ENCODE measurements at places on chromosomes 1 and 21.

DNA sequence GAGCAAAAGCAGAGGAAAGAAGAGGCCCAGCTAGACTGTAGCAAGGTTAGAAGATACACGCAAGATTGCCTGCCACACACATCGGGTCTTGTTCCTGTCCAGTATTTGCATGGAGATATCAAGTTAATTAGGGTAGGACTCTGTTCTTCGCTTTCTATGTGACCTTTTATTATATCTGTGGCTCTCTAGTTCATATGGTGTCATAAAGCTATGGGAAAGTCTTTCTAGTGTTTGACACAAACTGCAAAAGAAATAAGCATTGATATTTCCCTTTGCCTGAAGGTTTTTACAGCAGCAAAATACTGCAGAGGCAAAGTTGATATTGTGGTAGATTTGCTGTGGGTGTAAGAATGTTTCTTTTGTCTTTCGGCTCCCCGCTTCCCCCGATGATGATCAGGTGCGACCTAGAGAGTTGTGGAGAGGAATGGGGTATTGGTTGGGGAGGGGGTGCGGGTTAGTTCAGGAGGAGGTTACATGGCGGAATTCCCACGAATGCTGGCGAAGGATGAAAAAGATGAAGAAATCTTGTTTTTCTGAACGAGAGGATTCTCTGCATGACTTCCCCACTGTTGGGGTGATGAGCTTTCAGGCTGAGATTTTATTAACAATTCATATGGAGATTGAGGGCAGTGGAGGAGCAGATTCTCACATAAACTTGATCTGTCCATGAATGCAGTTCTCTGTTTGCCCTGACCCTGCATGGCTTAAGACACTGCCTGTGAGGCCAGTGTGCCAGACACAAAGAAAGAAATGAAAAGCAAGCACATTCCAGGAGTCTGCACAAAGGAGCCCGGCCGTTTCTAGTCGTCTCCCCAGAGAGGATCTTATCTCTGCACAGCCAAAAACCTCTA is 550.2 kb downstream of the USP25 start:
- DNase-seq = no peak

- no peak for DNase-seq
Measured at GRCh38 chr21:45432575-45433255, 27.8 kb downstream of the COL18A1 start.

DNA sequence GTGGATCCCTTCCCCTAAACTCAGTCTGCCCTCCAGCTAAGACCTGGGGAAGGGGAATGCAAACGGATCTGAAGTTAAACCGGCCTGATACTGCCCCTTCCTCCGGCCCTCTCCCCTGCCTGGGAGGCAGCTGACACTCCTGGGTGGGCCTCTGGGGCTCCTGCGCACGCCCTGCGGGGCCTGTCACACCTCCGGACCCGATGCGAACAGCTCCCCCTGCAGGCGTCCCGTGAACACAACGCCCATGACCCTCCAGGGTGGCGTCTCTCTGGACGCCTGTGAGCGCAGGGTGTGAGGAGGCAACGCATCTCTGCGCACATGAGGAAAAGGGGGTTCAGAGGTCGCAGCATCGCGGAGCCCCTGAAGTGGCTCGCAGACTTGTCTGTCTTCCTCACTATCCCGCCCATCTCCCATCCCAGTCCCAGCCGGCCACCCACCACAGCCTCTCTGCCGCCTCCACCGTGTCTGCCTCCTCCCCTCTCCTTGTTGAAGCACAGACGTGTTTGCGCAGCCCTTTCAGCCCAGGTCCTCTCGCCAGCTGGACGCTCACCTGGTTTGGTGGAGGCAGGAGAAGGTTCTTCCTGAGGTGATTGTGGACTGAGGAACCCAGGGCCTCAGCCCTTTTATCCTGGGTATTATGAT is 421 bp upstream of the LCE3A start:
- no peak for DNase-seq

DNA sequence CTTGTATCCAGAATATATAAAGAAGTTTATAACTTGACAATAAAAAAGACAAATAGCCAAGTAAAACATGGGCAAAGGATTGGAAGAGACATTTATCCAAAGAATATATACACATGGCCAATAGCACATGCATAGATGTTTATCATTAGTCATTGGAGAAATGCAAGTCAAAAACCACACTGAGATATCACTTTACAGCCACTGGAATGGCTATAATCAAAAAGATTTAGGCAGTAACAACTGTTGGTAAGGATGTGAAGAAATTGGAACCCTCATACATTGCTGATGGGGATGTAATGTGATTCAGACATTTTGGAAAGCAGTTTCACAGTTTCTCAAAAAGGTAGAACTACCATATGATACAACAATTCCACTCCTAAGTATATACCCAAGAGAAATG is 51.1 kb downstream of the SLC44A5 start:
- no peak for DNase-seq

DNA sequence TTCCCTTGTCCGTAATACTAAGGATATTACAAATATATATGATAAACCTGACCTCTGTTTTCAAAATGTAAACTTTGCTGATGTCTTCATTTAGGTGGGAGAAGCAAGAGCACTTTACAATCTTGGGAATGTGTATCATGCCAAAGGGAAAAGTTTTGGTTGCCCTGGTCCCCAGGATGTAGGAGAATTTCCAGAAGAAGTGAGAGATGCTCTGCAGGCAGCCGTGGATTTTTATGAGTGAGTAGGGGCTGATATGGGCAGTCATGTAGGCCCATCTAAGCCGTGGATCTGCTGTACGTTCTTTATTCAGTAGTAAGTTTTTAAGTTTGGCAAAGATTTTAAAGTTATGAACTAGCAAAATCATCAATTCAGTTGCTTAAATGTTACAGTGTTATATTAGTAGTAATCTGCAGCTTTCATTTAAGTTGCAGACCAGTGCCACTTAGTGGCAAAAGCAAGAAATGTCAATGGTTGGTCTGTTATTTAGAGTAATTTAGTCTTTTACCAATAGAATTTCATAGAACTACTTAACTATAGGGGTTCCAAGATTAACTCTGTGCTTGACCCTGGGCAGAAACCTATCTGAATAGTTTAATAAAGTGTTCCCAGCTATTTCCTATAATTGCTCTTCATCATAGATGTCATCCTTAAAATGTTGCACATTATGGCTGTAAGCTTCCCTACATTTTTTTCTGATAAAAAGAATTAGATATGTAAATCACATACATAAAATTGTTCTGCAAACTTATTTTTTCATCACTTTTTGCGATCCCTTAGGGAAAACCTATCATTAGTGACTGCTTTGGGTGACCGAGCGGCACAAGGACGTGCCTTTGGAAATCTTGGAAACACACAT is 21.3 kb downstream of the GPSM2 start:
- no peak for DNase-seq

DNA sequence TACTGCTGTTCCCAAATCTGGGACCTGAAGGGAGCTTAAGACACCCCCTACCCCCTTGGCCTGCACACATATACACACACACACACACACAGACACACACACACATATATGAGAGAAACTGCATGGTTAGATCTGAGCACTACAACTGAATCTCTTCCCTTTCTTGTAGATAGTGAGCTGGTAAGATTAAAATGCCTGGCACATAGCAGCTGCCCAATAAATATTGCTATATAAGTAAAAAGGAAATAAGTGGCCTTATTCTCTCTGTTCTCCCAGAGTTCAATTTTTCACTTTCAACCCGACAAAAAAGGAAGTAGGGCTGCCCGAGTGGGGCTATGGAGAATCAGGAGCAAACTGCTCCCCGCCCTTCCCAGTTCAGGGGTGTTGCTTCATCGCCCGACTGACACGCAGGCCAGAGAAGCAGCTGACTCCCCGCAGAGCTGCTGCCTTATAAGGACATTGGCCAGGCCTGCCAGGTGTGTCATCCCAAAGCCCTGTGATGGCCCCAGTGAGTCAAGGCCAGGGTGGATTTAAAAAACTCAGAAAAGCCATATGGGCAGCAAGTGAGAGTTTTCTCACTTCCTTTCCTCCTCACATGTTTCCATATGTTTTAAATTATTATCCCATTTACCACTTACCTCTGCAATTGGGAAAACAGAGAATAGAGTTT is 106.5 kb upstream of the SLC44A3 start:
- DNase-seq = no peak

DNA sequence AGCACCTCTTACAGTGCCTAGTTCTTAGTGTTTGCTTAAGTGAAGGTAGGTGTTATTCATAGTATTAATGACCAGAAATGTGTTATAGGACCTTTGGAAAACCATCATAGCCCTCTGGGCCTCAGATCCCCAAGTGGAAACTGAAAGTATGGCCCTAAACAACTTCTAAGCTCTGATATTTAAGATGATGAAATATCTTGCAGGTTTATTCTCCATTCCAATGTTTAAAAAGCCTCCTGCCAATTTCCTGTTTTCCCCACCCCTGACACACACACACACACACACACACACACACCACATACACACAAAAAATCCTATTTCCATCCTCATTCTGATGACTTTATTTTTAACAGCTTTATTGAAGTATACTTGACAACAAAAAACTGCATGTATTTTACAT is 108.2 kb downstream of the DIRAS3 start:
- no peak for DNase-seq

DNA sequence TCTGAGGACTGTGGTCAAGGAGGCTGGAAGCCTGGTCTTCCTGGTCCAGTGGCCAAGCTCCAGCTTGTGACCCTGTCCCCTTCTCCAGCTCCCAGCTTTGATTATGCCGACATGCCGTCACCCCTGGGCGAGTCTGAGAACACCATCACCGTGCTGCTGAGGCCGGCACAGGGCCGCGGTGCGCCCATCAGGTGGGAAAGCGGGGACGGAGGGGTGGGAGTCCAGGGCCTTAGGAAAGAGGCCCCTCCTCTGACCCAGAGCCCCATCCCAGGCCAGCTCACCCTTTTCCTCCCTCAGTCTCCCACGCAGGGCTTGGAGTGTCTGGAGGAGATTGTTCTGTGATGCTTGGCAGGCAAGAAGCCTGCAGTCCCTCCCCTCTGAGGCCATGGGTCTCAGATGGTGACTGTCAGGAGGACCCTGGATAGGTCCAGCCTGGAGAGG is 43.6 kb downstream of the PTPRU start:
- no peak for DNase-seq

DNA sequence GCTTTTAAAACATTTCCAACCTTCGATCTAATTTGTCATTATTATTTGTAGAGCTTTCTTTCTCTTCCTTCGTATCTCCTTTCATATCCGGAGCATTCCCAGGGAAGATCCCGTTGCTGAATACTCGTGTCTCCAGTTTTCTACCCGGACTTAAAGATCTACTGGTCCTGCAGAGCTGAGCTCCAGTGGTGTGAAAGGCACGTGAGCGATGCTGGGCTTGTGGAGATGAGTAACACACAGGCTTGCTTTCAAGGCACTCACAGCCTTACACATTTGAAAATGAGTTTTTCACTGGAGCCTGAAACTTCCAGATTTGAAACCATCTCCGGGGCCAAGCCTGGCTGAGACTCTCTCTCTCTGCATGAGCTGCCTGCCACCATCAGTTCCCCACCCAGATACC is 428.3 kb downstream of the KIF26B start:
- no peak for DNase-seq

- DNase-seq = no peak
Measured at GRCh38 chr1:100229681-100230443, 19.8 kb downstream of the DBT start.

- DNase-seq = no peak
Measured at GRCh38 chr21:15774590-15774989, 44.8 kb downstream of the USP25 start.

DNA sequence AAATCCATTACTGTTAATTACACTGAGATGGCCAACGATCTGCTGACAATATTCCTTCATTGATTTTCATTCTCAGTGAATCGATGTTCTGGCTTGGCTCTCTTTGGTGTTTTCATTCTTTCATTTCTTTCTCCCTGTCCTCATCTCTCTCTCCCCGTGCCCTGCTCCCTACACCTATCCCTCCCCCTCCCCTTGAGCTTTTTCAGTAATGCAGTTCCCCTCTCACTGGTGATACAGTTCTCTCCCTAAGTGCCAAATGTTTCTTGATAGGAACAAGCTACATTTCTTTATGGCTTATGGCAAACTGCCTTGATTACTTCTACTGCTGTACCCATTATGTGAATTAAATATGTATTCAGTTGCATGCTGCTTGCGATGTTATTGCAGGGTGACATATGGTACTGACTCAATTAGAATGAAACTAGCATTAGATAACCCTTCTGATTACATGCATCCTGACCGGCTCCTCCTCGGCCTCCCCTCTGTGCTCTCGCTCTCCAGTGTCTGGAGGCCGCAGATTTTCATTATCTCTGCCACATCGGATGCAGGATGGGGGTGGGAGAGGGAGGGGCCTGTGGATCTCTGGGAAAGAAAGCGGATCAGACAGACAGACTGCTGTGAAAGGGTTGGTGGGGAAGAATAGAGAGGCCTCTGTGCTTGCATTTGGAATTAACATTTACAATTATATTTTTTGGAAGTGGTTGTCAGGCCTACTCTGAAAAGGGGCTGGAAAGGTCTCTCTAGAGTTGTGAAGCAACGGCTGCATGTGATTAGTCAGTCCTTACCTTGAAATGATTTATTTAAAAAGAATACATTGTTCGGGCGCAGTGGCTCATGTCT is 130.9 kb downstream of the PBX1 start:
- no peak for DNase-seq

GRCh38 chr1:26913754-26914619 is at the start of gene NR0B2:
NR0B2 (minus strand) TSS chr1:26913975; CDS start chr1:26913940, 35 bp downstream.
- no peak for DNase-seq

DNA sequence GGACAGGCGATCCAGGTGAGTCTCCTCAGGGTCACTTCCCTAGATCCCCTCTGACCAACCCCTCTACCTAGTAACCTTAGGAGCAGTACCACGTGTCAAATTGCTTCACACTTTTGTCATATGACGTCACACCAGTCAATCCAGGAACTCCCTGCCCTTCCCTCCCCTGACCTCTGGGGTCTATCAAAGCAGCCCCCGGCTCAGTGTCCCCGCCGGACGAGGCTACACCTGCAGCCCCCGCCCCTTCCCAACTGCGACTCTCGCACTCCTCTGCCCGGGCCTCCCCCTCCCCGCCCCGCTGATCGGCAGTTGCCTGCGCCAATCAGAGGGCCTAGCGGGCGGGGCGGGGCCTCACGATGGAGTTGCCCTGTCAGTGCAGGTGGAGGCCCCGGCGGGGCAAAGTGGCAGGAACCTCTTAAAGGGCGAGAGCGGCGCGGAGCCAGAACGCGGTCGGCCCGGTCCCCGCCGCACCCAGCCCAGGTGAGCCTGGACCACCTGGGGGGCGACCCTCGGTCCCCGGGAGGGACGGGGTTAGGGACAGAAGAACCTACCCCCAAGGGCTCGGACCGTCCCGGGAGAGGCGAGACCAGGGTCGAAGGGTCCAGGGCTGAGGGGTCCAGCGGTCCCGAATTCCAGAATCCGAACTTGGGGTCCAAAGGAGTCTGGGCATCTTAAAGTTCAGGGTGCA is 27.5 kb upstream of the EPB41 start:
- peak; percentile 89 for DNase-seq

GRCh38 chr1:167185974-167186657 is 34.6 kb upstream of the POU2F1 start:
- no peak for DNase-seq

GRCh38 chr1:6016191-6016865 is 24.1 kb upstream of the NPHP4 start:
- DNase-seq = no peak

Measured in activated CD8-positive, alpha-beta memory T cell treated with anti-CD3 and anti-CD28 coated beads for 48 hours (primary cell).